Heart left ventricle (tissue), 16 donors: ENCODE measurements at places on chromosomes 16 and 17.
A peak's percentile ranks its signal among the peaks of the same experiment; 100 is the strongest.

GRCh38 chr17:39573447-39574298 is 34.0 kb downstream of the NEUROD2 start:
- peak; percentile 79 for DNase-seq

- no peak for DNase-seq
Observed at GRCh38 chr17:66643815-66644710, 190.9 kb upstream of the CACNG5 start.

GRCh38 chr17:10073941-10074340 is 124.5 kb downstream of the GAS7 start:
- peak; percentile 52 for DNase-seq

DNA sequence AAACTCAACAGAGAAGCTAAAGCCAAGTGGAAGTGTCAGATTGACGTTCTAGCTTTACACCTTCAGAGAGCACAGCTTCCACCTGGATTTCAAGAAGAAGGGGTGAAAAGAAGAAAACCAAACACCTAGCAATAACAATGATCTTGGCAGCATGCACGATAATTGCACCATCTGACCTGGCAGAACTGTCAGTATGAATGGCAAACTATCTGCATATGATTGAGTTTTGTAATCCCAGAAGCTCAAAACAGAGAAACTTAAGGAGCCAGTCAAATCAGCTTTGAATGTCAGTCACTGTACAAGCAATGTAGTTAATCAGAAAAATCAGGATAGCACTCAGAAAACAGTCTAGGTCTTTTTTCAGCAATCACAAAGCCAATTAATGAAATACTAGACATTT is 427.1 kb downstream of the ZFHX3 start:
- DNase-seq: no peak

GRCh38 chr17:78284146-78284545 is 52.7 kb downstream of the TMEM235 start:
- DNase-seq: no peak

DNA sequence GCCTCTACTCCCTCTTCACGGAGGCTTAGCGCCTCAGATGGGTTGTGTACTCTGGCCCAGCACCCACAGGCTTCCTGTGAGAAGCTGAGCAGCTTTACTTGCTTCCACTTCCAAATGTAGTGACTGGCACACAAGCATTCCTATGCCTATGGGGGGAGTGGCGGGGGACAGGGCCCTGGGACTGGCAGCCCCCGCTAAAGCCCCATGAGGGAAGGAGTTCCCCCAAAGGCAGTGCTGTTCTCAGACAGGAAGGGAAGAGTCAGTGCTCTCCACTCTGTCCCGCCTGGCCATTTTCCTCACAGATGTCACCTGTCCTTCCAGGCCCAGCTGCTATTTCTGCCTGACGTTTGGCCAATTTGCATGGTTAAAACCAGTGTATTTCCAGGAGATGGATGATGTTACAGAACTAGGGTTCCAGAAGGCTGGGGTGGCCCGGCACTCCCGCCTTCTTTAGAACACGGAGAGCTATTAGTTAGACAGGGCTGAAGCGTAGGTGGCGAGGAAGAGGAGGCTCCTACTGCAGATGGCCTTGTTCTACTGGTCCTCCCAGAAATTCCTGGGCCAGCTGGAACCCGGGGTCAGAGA is 83.9 kb upstream of the FBXO47 start:
- no peak for DNase-seq

DNA sequence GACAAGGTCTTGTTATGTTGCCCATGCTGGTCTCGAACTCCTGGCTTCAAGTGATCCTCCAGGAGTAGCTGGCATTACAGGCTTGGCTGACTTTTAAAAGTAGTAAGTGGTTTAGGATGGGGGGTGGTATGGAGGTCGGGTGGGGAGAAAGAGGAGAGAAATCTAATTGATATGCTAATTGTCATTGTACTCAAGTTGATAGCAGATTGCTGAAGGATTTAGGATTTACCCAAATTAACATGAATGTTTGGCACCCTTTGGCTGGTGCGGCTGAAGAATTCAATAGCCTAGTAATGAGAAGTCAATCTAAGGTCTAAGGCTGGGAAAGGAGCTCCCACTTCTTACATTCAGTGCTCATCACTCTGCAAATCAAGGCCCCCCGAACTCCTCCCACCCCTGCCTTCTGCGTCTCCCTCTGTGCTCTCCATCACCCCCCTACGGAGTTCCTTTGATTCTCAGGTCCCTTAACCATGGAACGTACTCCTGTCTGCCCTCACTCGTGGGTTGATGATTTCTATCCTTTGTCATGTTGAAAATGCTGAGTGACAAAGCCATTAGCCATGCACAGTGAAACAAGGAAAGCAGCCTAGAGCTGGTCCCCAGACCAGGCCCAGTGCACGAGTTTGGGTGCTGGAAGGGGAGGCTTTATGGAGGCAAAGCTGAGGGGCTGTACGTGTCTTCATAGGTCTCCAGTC is 17.3 kb downstream of the CDH13 start:
- no peak for DNase-seq

DNA sequence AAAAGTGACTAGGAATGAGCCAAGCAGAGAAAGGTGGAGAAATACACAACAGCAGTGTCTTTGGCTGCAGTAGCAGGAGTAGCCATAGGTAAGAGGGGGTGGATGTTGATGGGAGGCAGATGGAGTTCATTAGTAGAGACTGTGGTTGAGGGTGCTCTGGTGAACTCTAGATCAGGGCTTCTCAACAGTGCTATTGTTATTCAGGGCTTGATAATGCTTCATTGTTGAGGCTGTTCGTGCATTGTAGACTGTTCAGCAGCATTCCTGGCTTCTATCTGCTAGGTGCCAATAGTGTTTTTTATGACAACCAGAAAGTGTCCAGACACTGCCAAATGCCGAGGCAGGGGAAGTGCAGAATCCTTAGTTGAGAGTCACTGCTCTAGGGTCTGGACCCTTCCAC is 3.6 kb downstream of the ALKBH5 start:
- no peak for DNase-seq

DNA sequence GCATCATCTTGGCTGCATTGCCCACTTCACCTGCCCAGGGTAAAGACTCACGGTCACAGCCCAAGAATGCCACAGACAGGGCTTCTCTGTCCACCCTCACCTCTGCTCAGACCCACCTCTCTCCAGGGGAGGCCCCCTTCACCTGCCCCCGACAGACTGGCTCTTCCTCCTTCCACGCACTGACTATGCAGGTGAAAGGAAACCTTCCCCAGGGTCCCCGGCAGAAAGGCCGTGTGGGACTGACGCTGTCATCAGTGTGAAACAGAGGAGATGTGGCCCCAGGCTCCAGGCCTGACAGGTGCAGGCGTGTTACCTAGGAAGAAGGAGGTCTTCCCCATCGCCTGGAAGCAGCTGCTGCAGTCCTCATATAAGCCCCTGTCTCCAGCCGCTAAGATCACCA is 9.3 kb upstream of the ROGDI start:
- DNase-seq: no peak

DNA sequence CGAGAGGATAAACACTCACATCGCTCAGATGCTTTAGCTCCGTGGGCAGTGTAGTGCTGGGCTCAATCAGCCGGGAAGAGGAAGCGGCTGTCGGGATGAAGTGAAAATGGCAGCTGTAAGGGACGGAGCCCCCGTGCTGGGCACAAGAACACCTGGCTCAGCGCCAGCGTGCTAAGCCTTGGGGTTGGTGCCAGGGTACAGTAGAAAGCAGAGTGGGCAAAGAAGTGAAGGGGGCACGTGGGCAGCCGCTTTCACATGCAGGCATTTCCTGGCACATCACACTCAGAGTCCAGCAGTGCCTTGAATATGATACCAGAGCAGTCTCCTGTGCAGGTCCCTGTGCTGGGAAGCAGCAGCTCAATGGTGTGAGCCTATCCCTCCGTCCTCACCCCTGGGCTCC is 51.1 kb upstream of the FOXF1 start:
- no peak for DNase-seq

DNA sequence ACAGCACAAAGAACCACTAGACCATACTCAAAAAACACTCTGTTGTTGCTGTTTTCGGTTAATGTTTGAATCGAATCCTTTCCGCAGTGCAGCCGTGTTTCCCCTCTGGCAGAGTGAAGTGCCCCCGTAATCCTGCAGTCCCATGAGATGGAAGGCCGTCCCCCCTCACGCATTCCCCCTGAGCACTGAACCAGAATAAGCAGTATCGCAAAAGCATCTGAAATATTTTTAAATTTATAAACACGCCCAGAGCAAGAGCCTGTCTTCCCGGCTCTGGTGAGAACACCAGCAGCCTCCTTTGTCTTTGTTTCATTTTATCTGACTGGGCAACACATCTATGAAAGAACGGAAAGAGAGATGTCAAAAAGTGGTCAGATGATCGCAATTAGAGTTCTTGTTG is 121.0 kb upstream of the ADAMTS18 start:
- no peak for DNase-seq

DNA sequence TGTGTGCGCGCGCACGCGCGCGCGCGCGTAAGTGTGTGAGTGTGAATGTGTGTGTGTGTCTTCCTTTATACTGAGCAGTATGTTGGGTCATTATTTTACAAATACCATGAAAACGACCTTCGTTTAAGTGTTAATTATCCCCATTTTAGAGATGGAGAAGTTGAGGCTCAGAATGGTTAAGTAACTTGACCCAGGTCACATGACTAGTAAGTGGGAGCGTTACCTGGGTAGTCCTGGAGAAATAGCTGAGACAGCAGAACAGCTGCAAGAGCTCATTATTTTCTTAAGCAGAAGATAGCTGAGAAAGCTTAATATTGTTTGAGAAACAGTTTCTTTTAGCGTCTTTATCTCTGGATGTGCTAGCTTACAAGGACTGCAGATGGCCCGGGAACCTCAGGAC is 78.8 kb downstream of the IRX3 start:
- no peak for DNase-seq

GRCh38 chr17:74394275-74394950 is 27.1 kb downstream of the GPR142 start:
- no peak for DNase-seq

GRCh38 chr17:4987767-4988567 is 492 bp upstream of the CAMTA2 start:
- DNase-seq: peak; percentile 54

DNA sequence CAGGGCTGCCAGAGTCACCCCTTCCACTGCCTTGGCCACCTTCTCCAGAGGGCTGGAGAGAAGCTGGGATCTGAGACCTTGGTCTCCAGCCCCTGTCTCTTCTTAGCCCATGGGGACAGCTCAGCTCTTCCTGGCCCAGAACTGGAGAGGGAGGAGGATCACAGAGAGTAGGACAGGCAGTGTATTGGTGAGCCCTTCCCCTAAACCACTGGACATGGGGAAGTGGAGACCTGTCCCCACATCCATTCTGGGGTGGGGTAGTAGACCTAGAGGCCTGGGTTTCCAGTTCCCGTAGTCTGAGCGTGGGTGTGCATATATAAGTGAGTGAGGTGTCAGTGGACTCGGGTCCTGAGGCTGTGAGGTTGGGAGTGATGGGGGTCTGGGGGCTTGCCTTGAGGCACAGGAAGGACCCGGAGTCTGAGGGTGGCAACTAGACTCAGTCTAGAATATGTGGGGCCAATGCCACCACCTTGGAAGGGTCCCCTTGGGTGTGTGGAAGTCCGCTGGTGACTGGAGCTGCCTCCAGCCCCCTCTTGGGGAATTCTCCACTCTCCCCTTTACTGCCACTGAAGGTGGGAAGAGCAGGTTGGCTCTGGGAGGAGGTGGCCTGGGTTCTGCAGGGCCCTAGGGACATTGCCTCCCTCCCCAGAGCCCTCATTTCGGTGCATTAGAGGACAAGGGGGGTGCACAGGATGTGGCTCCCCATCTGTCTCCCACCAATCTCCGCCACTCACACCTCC is 19.9 kb downstream of the GJD3 start:
- DNase-seq: no peak

- DNase-seq: no peak
Observed at GRCh38 chr16:59748531-59748930, 1014.4 kb upstream of the GOT2 start.

GRCh38 chr16:56252835-56253234 is 61.5 kb downstream of the GNAO1 start:
- DNase-seq: peak; percentile 69

DNA sequence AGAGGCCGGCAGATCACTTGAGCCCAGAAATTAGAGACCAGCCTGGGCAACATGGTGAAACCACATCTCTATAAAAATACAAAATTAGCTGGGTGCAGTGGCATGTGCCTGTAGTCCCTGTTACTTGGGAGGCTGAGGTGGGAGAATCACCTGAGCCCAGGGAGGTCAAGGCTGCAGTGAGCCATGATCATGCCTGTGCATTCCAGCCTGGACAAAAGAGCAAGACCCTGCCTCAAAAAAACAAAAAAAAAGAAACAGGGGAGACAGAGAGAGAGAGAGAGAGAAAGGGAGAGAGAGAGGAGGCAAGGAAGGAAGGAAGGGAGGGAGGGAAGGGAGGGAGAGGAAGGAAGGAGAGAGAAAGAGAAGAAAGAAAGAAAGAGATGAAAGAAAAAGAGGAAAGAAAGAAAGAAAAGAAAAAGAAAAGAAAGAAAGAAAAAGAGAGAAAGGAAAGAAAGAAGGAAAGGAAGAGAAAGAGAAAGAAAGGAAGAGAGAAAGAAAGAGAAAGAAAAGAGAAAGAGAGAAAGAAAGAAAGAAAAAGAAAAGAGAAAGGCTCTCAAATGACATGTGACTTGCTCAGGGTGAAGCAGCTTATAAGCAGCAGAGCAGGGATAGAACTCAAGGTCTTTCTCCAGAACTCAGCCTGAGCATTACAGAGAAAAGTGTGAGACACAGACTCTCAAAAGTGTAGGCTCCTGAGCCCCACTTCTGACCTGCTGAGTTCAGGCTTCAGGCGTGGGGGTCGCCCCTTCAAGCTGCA is 15.5 kb downstream of the CX3CL1 start:
- no peak for DNase-seq

GRCh38 chr17:78438694-78439325 is 60.4 kb downstream of the PGS1 start:
- DNase-seq: no peak

GRCh38 chr16:84823484-84823883 is 3.7 kb downstream of the CRISPLD2 start:
- DNase-seq: no peak

GRCh38 chr16:87526238-87526947 is 33.6 kb upstream of the ZCCHC14 start:
- no peak for DNase-seq

GRCh38 chr16:9154567-9155410 is 63.3 kb downstream of the HAPSTR1 start:
- peak; percentile 20 for DNase-seq

GRCh38 chr16:85611444-85612190 is 1.5 kb upstream of the GSE1 start:
- peak; percentile 87 for DNase-seq

DNA sequence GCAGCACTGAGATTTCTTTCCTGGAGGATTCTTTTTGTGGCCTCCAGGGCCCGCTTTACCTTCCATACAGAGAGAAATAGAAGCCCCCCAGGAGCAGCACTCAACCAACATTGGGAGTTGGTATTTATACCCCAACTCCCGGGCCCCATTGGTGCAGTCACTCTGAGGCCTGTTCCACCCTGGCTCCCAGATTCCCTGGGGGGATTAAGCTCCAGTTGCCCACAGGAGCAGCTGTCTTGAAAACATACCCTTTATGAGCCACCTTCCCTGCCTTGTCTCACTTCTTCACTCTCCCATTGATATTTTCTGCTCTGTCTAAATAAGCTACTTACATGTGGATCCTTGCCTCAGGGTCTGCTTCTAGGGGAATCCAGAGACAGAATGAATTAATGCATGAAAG is 167.8 kb downstream of the KATNIP start:
- no peak for DNase-seq

- DNase-seq: no peak
Observed at GRCh38 chr17:8709006-8709405, 35.6 kb downstream of the CCDC42 start.
